Thoracic aorta (tissue), 2 donors: ENCODE measurements at places on chromosomes 5 and 9. TPM values are rescaled to one million over a fixed set of nuclear protein-coding genes. Genes with fewer than 3 reads are reported as not detected.

Gene LCN9
- total RNA-seq: not detected

DNA sequence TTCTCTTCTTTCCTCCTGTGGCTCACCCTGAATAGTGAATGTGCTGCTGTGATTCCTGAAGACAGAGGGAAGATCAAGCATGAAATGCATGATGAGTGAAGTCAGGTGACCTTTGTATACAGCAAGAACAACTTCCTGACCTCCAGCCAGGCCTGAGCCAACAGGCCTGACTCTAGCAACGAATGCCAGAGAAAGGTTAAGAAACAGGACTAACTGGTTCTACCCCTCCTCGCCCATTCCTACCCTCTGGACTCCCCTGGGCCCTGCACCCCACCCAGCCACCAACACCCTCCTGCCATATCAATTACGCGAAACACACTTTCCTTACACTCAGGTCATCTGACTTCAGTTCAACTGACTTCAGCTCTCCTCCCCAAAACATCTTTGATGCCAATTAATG, 4.9 kb downstream of the SUSD1 start:
- H3K4me3 ChIP-seq: no peak overlapping the region
- no peak overlapping the region for H3K27ac ChIP-seq
- H3K4me1 ChIP-seq: peaks cover 6% of the 10 kb centered on the region

GRCh38 chr5:1235838-1236237, 10.7 kb downstream of the SLC6A18 start:
- no peak overlapping the region for H3K4me3 ChIP-seq
- DNase-seq: no peak
- H3K36me3 ChIP-seq: no peaks in the 10 kb centered on the region
- H3K27ac ChIP-seq: no peak overlapping the region
- H3K27me3 ChIP-seq: no peaks in the 10 kb centered on the region
- H3K4me1 ChIP-seq: no peaks in the 10 kb centered on the region

- H3K27ac ChIP-seq: no peak overlapping the region
- no peaks in the 10 kb centered on the region for H3K4me1 ChIP-seq
- DNase-seq: no peak
- H3K27me3 ChIP-seq: no peaks in the 10 kb centered on the region
- no peaks in the 10 kb centered on the region for H3K36me3 ChIP-seq
Observed at GRCh38 chr9:132547976-132548730, 34.3 kb upstream of the BARHL1 start.

DNA sequence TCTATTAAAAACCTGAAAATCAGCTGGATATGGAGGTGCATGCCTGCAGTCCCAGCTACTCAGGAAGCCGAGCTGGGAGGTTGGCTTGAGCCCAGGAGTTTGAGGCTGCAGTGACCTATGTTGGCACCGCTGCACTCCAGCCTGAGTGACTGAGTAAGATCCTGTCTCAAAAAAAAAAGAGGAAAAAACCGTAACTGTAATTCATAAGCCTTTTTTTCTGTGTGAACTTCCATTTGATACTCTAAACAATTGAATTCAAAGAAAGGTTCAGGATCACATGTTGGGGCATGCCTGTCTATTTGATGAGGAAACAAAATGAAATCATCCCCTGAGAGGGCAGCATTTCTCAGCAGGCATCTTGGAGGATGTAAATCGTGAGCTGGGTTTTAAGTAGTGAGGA, 38.8 kb downstream of the ITGA2 start:
- H3K4me1 ChIP-seq: no peaks in the 10 kb centered on the region
- DNase-seq: no peak
- no peak overlapping the region for H3K27ac ChIP-seq

- H3K4me3 ChIP-seq: no peak overlapping the region
- H3K27me3 ChIP-seq: no peaks in the 10 kb centered on the region
- H3K27ac ChIP-seq: no peak overlapping the region
Observed at GRCh38 chr5:10734832-10735523, 26.1 kb downstream of the DAP start.

GRCh38 chr9:95341293-95341962, 23.9 kb upstream of the FANCC start:
- no peaks in the 10 kb centered on the region for H3K4me1 ChIP-seq
- no peak overlapping the region for H3K4me3 ChIP-seq
- H3K36me3 ChIP-seq: no peaks in the 10 kb centered on the region
- no peak overlapping the region for H3K27ac ChIP-seq
- H3K27me3 ChIP-seq: no peaks in the 10 kb centered on the region
- no peak for DNase-seq

Gene CCNO
- 0.95 TPM for total RNA-seq

Gene IFNB1
- total RNA-seq: not detected

Gene NRG2
- 6.9 TPM for total RNA-seq

DNA sequence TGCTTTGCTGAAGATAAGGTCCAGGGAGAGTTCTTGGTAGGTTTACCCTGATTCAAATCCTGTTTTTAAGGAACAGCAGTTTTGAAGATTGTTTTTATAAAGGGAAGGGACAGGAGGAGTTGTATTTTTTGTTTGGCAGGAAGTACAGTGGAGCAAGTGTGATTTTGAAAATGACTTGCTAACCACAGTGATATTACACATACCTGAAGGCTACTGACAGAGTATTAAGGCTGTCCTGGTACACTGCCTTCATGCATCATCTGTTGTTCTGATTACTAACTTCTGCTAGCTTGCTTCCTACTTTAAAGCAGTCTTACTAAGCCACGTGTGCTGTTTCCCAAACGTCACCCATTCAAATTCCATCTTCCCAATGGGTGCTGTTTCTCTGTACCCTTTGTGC, 559.5 kb upstream of the SGCD start:
- H3K4me1 ChIP-seq: no peaks in the 10 kb centered on the region
- no peak for DNase-seq
- H3K4me3 ChIP-seq: no peak overlapping the region
- H3K27me3 ChIP-seq: no peaks in the 10 kb centered on the region

Gene SLC36A2
- not detected for total RNA-seq

DNA sequence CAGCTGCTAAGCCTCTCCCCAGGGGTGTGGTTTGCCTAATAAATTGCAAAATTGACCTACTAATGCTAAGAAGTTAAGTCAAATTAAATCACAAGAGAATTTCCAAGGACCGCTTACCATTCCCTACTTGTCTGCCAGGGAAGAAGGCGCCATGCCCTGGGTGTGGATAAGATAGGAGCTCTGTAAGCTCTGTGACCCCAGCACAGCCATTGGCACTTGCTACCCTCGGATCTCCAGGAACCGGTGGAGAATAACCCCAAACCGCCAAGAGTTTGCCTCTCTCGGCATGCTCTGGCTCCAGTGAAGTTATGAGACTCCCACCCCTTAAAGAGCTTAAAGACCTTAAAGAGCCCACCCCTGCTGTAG, 58.9 kb downstream of the NEURL1B start:
- no peak overlapping the region for H3K4me3 ChIP-seq
- no peaks in the 10 kb centered on the region for H3K36me3 ChIP-seq
- no peak for DNase-seq
- H3K27ac ChIP-seq: no peak overlapping the region
- no peaks in the 10 kb centered on the region for H3K27me3 ChIP-seq

Gene HBEGF
- 36.0 TPM for total RNA-seq

Gene TAF11L2
- not detected for total RNA-seq

- no peaks in the 10 kb centered on the region for H3K27me3 ChIP-seq
- no peaks in the 10 kb centered on the region for H3K36me3 ChIP-seq
Observed at GRCh38 chr5:155485386-155485785, 471.8 kb downstream of the KIF4B start.

DNA sequence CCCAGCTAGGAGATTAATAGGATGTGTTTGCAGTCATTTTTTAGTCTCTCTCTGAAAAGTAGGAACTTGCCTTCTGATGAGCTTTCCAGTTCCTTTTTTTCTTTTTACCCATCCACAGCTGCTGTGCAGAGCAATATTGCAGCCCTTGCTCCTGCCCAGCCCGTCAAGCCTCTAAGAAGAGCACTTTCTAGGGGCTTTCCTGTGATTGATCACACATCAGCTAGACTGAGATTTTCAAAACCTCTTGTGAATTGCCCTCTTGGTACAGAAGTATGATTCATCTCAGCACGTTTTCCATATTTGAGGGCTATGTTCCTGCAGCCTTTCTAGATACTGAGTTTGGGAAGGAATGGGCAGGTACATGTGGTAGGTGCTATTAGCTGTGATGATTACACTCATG, 93.9 kb downstream of the GALNT10 start:
- no peaks in the 10 kb centered on the region for H3K36me3 ChIP-seq
- peaks cover 8% of the 10 kb centered on the region for H3K4me1 ChIP-seq
- DNase-seq: no peak
- H3K4me3 ChIP-seq: no peak overlapping the region

- H3K4me1 ChIP-seq: no peaks in the 10 kb centered on the region
- peaks cover 7% of the 10 kb centered on the region for H3K27me3 ChIP-seq
- H3K36me3 ChIP-seq: no peaks in the 10 kb centered on the region
- no peak for DNase-seq
Observed at GRCh38 chr9:124450931-124451661, 845 bp downstream of the ADGRD2 start.

DNA sequence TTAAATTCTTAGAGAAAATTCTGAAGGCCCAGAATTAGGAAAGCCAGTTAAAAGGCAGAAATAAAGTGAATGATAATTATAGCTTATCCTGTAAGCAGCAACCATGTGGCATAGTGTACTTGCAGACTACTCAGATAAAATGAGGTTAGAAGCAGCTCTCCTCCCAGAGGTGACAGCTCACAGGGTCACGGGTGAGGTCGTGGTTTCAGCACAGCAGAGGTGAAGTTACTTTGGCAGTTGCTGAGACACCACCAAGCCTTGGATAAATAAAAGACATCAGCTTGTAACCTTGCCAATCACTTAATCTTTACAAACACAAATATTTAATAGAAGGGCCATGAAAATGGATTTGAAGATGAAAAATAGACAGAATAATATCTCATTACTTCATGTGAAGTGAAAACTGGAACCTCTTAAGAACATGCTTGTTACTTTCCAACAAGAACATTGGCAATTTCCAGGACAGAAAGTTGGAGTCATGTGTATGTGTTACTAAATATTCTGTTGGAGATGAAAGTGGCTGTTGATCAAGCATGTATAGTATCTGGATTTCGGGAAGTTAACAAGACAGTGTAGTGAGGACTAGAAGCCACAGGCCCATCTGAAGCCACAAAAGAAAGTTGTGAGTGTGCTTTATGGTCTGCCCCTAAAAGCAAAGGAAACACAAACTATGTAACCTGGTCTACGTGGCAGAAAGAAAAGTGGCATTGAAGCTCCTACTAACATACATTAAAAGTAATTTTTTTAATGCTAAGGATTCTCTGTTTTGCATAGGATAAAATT, 134.4 kb downstream of the ERCC6L2 start:
- H3K36me3 ChIP-seq: peaks cover 14% of the 10 kb centered on the region
- H3K27ac ChIP-seq: no peak overlapping the region

Gene CCNJL
- 0.54 TPM for total RNA-seq

Gene SLC22A5
- total RNA-seq: 30.8 TPM

- H3K36me3 ChIP-seq: no peaks in the 10 kb centered on the region
- H3K27me3 ChIP-seq: no peaks in the 10 kb centered on the region
- no peak overlapping the region for H3K4me3 ChIP-seq
- peaks cover 6% of the 10 kb centered on the region for H3K4me1 ChIP-seq
Observed at GRCh38 chr9:108052431-108053080, 563.0 kb upstream of the KLF4 start.

Gene PTGES
- total RNA-seq: 1.7 TPM
